ENCODE measurements at places on chromosomes 11 and 22. TPM values are rescaled to one million over a fixed set of nuclear protein-coding genes. Genes with fewer than 3 reads are reported as not detected.

- DNase-seq, result no peak
Observed at GRCh38 chr11:35135222-35135621, 3.7 kb upstream of the CD44 start.

GRCh38 chr11:2816941-2817421 lies 68.6 kb downstream of the CDKN1C start:
- DNase-seq, result no peak

DNA sequence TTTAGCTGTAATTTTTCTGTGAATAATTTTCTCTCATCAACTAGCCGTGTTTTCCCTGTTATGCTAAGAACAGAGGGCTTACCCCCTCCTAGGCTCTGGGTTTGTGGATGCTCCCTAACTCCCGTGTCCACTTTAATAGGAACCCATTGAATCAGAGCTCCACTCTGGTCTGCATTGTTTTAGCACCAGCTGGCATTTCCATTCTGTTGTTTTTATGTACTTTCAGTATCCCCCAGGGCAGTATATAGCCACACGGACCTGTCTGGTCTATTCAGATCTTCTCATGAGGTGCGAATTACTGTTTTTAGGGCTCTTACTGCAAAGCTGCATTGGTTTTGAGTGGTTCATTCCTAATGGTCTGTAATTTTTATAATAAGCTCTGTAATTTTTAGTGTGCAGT lies 16.0 kb downstream of the POLD3 start:
- DNase-seq, result no peak

GRCh38 chr11:88344869-88345268 lies 7.3 kb upstream of the CTSC start:
- DNase-seq, result no peak

DNA sequence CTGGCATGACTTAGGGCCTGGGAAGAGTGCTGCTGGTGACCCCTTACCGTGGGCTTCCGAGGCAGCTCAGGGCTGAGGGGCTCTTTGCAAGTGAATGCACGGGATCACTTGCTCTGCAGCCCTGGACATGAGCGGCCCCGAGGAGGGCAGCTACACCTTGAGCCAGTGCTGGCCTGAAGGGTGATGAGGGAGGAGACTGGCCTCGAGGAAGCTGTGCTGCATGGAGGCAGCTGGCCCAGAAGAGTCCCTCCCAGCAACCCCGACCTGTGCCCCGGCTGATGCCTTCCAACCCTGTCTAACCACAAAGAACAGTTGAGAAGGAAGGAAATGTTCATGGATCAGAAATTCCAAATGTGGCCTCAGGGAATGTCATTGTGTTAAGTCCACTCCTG lies 45.2 kb downstream of the TBX1 start:
- peak; percentile 34 for DNase-seq

DNA sequence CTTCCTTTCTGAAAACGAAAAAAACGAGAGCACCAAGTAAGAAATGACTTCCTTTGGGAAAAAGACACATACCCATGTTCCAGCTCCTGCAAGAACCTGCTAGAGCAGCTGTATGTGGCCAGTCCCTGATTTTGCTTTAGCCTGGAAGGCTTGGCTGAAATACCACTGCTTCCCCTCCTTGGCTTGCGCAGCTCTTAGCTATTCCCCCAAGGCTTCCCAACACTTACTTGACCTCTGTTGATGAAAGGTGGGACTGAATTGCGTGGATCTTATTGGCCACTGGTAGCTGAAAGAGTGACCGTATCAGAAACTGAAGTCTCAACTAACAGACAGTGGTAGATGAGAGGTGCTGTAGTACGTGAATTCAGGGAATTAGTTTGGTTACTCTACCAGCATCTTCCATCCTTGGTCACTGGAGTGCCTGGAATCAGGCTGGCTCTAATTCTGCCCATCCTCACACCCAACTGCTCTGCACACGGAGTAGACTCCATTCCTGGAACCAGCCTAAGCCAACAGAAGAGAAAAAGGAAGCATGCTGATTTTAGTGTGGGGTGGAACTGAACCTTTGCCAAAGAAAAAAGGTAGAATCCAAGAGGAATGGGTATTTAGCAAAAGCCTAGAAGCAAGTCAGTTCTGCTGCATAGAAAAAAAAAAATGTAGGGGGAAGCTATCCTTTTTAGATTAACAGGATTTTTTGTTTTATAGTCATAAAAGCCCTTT lies 73.8 kb upstream of the CRTAM start:
- no peak for DNase-seq

DNA sequence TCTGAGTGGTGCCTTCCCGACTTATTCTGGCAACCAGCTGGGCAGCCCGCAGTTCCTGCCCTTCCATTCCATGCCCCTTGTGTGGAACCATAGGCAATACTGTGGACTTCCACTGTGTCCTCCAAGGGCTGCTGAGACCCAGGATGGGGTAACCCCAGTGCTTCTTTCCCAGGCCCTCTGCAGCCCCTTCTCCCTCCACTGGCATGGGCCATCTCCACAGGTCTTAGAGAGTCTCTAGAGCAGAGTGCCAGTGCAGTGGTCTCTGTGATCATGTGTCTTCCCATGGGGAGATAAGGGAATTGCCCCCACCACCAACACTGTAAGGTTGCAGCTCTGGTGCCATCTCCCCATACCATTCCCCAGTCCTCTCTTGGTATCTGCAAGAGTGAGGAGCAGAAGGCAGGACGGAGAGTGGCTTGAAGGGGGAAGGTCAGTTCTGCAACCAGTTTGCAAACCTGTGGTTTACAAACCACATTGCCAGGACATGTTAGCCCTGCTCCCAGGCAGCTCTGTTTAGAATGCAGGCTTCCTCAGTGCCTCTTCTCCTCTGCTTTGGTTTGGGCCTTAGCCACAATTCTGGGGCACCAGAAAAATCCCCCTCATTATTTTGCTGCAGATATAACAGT lies 20.9 kb upstream of the DRD2 start:
- no peak for DNase-seq

DNA sequence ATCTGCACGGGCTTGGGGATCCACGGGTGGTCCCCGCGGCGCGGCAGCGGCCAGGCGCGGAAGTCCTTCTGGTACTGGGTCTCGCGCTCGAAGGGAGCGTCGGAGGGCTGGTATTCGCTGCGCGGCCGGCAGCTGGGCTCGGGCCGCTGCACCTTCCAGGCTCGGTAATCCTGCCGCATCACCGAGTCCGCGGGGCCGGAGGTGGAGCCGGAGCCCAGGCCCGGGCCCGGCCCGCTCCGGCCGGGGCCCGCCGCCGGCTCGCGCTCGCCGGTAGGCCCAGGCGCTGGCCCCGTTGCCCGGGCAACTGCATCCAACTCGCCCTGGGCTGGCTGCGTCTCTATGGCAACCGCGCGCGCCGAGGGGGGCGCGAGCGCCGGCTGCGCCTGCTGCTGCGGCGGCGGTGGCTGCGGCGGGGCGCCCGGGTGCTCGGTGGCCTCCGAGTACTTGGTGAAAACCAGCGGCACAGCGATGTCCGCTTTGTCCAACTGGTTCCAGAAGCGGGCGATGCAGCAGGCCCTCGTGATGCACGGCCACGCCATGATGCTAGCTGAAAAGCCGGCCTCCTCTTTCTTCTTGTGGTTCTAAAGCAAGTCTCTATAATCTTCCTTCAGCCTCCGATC lies 897 bp downstream of the MAP6 start:
- no peak for DNase-seq

DNA sequence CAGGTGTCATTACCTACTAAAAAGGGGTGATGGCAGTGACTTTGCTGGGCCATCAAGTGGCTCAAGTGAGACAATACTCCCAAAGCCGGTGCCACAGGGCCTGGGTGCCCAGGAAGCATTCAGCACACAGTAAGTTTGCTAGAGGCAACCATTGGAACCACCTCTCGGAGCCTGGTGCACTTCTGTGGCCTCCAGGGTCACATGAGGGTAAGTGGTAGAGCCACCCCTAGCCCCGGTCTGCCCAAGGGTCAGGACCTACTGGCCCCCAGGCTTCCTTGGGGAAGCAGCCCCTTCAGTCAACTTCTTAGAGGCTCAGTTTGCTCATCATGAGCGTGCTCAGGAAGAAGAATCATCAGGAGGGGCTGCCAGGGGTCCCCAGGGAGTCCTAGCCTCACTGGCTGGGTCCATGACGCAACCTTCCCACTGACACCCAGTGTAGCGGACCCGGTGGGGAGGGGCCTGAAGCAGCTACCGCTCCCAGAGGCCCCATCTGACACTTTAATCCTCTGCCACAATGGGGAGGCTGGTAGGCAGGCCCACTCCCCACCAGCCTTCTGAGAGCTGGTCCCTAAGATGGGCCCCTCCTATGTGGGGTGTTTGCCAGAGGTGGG lies 17.5 kb upstream of the RASL10A start:
- DNase-seq, result no peak

- no peak for DNase-seq
Observed at GRCh38 chr11:132670921-132671675, 861.2 kb downstream of the OPCML start.

GRCh38 chr11:113934761-113935160 lies 30.2 kb downstream of the HTR3B start:
- no peak for DNase-seq

GRCh38 chr22:37242395-37242918 lies 1.6 kb downstream of the RAC2 start:
- DNase-seq, result no peak

- no peak for DNase-seq
Observed at GRCh38 chr22:39617342-39617741, 46.8 kb downstream of the CACNA1I start.

DNA sequence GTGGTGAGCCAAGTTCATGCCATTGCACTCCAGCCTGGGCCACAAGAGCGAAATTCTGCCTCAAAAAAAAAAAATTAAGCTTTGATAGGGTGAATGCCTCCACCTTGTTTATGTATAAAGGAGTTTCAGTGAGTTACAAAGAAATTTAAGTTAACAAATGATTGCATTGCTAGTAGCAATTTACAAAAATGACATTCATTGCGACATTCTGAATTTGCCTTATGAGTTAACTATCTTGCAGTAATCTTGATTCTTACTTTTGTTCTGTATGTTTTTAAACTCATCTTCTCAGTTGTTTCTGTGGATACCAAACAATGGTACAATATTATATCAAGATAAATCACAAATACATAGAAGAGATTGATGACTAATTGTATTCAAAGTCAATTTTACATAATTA lies 207.0 kb downstream of the DDX10 start:
- no peak for DNase-seq

The OR4D5 gene
- total RNA-seq, result not detected

The C22orf42 gene
- not detected for total RNA-seq

The RTN4R gene
- 2.3 TPM for total RNA-seq

The GLYATL2 gene
- total RNA-seq, result under 0.01 TPM

The SCGB1C1 gene
- total RNA-seq, result not detected

Data from dermis microvascular lymphatic vessel endothelial cell (primary cell).